ENCODE measurements at places on chromosomes 4 and X.

GRCh38 chr4:17448689-17449088 is 63.2 kb downstream of the QDPR start:
- DNase-seq, result peak; percentile 71

- peak; percentile 95 for DNase-seq
These were observed 135.4 kb downstream of the GC start for GRCh38 chr4:71648448-71648847.

DNA sequence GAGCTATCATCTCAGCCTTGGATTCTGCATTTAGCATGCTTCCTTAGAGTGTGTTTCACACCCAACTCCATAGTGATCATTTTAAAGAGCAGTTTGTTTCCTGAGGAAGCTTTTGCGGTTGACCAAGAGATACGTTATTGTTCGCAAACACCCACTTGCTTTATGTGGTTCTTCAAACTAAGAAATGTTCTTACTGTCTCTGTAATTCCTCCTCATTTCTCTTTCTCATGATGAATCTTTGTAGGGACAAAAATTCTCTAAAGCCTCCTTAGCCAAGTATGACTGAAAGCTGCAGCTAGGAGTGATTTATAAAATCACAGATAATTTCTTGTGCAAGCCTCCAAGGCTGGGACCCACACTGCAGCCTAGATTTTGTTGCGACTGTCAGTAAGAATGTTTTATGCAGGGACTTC is 10.0 kb downstream of the TNIP3 start:
- no peak for DNase-seq

- DNase-seq, result no peak
These were observed 5.8 kb downstream of the MECP2 start for GRCh38 chrX:154091678-154092077.

GRCh38 chr4:159607809-159608208 is 504.9 kb downstream of the RAPGEF2 start:
- no peak for DNase-seq

GRCh38 chr4:139535871-139536234 is 20.2 kb downstream of the SETD7 start:
- no peak for DNase-seq

DNA sequence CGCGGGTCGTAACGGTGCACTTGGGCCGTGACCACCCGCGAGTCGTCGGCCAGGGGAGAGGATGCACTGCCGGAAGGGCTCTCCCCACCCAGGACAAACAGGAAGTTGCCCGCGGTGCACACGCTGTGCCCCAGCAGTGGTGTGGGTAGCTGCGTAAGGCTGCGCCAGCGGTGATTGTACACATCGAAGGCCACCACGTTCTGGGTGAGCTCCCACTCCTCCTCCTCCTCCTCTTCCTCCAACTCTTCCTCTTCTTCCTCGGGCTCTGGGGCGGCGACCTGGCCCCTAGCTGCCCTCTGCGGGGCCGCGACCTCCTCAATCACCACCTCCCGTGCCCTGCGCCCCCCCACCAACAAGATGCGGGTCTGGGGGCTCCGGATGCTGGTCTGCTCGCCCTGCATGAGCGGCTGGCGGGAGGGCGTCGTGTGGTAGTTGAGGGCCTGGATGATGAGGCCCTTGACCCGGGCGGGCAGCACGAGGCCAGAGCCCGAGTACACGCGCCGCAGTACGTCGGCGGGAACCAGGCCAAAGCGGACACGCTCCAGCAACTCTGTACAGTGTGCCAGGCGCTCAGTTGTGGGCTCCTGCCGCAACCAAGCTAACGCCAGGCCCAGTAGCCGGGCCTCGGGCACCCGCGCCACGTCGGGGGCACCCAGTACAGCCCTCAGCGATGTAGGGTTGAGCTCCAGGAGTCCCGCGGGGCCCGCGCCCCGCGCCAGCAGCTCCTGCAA is 1.4 kb downstream of the KLHL34 start:
- no peak for DNase-seq

GRCh38 chrX:56397636-56398035 is 165.5 kb downstream of the KLF8 start:
- DNase-seq, result no peak

DNA sequence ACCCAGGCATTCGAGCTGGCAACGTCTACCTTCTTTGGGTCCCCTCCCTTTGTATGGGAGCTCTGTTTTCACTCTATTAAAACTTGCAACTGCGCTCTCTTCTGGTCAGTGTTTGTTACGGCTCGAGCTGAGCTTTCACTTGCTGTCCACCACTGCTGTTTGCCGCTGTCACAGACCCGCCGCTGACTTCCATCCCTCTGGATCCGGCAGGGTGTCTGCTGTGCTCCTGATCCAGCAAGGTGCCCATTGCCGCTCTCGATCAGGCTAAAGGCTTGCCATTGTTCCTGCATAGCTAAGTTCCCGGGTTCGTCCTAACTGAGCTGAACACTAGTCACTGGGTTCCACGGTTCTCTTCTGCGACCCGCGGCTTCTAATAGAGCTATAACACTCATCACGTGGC is 183.5 kb upstream of the GALNTL6 start:
- DNase-seq, result no peak

DNA sequence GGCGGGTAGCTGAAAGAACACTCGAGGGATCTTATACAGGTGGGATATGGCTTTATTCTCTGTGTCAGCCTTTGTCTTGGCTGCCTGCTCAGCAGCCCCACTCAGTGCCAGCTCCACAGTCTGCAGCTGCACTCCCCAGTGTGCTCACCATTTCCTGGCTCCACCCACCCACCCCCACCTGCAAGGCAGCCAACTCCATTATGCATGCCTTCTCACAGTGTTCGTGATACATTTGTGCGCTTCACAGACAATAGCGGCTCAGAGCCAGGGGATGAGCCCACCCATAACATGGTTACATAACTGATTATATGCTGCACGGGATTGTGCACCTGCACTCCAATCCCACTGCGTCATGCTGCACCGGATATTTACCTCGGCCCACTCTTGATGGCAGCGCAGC is 8.8 kb upstream of the TMEM128 start:
- no peak for DNase-seq

DNA sequence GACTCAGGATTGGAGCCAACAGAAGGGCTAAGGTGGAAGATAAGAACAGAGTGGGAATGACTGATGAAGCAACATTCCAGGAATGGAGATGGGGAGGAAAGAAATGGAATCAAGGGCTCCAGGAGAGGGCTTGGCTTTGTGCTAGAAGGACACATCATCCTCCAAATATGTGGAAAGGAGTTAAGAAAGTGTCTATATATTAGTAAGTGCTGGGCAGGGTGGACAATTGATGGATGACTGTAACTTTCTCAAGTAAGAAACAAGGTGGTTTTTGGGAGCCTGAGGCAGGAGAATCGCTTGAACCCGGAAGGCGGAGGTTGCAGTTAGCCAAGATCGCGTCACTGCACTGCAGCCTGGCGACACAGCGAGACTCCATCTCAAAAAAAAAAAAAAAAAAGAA is 71.6 kb upstream of the NFKB1 start:
- DNase-seq, result peak; percentile 99

- DNase-seq, result peak; percentile 29
These were observed 9.0 kb upstream of the MAGEA8 start for GRCh38 chrX:149871940-149872339.

- no peak for DNase-seq
These were observed 536.2 kb upstream of the KLHL4 start for GRCh38 chrX:86981326-86981879.

GRCh38 chrX:15310117-15310516 is 5.3 kb downstream of the ASB11 start:
- no peak for DNase-seq

- DNase-seq, result no peak
These were observed 64.9 kb downstream of the DOCK11 start for GRCh38 chrX:118560489-118560888.

- DNase-seq, result peak; percentile 33
These were observed 81.2 kb downstream of the APOOL start for GRCh38 chrX:85084770-85085393.

Measured in bronchial epithelial cell (primary cell).